ENCODE measurements at places on chromosomes 4 and X. TPM values are rescaled to one million over a fixed set of nuclear protein-coding genes. Genes with fewer than 3 reads are reported as not detected.

Gene PNMA3
- polyA plus RNA-seq = 1.0 TPM

Gene FAM184B
- polyA plus RNA-seq = 4.4 TPM

GRCh38 chrX:68196939-68197791 is 236.1 kb downstream of the OPHN1 start:
- DNase-seq = peak; percentile 26

DNA sequence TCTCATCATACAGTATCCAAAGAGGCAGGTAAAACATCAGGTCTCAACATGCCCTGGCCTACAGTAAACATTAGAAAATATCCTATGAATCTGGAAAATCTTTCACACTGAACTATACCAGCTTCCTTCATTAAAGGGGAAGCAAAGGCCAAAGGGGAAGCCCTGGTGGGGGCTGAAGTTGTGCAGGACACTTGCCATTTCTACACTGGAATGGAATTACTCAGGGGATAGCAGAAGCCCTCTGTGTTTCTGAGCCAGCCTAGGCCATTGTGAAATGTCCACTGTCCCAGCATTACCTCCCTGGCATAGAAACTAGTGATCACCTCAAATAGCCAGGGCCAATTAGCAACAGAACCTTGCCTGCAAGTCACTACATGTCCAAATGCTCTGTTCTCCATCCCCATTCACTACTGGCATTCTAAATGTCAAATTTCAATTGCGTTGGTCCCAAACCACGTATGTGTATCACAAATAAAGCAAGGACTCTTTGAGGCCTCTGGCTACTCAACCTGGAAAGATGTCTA is 429.9 kb downstream of the AFF2 start:
- no peak for DNase-seq

GRCh38 chr4:16524406-16524805 is 298.1 kb upstream of the TAPT1 start:
- DNase-seq = no peak

- peak; percentile 81 for DNase-seq
These were observed 74.2 kb downstream of the LIMCH1 start for GRCh38 chr4:41611881-41612871.

DNA sequence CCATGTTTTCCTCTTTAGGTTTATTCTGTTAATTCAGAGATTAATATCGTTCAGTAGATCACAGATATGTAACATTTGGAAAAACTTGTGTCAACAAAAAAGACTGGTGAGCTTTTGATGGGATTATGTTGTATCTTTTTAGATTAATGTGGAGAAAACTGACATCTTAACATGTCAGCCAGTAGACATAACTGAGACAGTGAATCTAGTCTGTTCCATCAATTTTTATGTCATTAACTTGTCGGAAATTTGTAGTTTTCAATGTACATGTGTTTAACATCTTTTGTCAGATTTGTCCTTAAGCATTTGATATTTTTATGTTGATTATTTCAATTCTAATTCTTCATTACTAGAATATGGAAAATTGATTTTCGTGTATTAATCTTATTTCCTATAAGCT is 42.0 kb downstream of the APELA start:
- DNase-seq = no peak

DNA sequence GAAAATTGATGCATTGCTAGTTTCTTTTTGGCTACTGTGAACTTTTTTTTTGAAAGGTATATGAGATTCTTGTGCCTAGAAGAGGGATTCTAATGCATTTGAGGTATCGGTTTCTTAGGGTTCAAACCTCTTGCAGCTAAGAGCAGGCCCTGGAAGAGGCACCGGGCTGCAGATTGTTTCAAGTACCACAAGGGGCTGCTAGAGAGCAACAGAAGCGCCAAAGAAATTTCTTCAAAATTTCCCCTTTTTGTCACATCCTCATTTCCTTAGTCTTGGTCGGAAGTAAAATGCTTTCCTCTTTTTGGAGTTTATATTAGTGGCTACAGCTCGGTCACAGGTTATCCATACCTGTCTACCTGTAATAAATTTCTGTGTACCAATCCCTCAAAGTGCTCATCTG is 89.8 kb downstream of the PDGFRA start:
- DNase-seq = peak; percentile 26

Gene ALAS2
- polyA plus RNA-seq = 37.3 TPM

Gene SPIN4
- 14.8 TPM for polyA plus RNA-seq

GRCh38 chr4:160894809-160895208 is 1269.0 kb downstream of the FSTL5 start:
- DNase-seq = no peak

DNA sequence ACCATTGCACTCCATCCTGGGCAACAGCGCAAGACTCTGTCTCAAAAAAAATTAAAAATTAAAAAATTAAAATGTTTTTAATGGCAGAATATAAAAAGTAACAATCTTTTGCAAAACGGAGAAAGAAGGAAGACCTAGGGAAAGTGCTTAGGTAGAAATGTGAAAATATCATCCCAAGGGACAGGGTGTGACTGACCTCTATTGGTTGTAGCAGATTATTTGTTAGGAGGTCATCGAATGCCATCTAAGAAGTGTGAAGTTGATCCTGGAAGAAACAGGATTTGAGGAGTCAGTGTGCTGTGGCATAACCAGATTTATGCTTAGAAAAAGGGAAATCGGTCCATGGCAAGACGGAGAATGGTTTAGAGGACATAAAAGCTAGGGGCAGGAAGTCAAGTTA is 18.1 kb upstream of the C4orf36 start:
- no peak for DNase-seq

- no peak for DNase-seq
These were observed 157.1 kb upstream of the FTHL17 start for GRCh38 chrX:31228909-31229308.

DNA sequence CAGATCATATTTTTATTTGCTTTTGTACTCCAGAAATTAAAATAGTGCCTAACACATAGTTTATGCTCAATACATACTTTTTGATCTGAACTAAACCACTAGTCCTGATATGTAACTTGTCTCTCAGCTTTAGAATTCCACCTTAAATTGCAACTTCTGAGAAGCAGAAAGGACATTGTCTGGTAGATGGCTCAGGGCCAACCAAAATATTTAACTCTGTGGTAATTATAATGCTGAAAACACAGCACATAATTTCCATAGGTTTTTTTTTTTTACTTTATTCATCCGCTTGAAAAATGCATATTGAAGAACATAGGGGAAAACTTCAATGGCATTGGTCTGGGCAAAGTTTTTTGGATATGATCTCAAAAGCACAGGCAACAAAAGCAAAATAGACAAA is 59.3 kb downstream of the AREG start:
- DNase-seq = peak; percentile 27

Gene PHOX2B
- polyA plus RNA-seq = not detected

GRCh38 chrX:24506082-24506481 is 41.0 kb downstream of the PDK3 start:
- no peak for DNase-seq

Gene TCEANC
- polyA plus RNA-seq = 5.0 TPM

DNA sequence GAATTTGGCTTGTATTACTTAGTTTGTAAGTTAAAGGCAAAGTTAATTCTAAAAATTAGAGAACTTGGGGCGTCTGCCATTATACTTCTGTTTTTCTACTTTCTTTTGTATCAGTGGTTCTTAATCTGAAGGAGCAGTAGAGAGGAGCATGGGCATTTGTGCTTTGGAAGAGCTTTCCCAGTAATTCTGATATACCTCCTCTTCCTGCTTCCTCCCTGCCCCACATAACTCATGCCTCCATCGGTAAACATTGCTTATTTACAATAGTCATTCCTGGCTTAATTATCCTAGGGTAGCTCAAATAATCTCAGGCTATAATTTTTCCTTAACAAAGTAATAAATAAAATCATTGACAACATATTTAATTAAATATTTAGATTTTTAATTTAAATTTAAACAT is 37.1 kb upstream of the SPARCL1 start:
- no peak for DNase-seq

DNA sequence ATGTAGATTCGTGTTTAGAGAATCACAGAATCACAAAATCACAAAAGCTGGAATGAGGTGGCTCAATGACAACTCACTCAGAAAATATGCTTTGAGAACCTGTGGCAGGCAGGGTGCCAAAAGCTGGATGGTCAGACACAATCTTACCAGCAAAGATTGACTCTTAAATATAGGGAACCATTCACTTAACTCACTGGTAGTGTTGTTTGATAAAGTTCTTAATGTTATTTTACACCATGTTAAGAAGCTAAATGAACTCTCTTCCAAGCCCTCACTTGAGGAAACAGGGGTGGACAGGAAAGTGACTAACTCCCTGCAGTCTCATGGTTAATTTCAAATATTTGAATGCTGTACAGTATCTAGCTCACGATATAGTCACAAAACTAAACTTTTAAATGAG is 5.7 kb upstream of the SCOC start:
- no peak for DNase-seq

Gene ODAPH
- not detected for polyA plus RNA-seq

DNA sequence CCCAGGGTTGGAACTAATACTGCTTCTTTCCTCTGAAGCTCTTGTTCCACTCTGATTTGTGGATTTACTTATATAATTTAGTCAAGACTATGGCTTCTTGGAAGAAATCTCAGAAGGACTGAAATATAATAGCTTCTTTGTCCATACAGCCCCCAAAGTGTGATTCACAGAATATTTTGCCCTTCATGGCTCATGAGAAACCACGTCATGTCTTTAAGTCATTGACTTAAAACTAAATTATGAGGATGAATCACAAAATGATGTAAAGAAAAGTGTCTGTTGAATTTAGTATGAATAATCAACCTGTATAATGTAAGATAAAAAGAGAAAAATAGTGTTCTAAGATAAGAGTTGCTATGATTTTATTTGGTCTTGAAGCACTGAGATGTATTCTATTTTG is 43.3 kb upstream of the AGA start:
- DNase-seq = no peak

Gene GAGE13
- not detected for polyA plus RNA-seq

Gene APLN
- 13.7 TPM for polyA plus RNA-seq

Data from muscle of back (tissue), 13 donors.